ENCODE measurements at places on chromosomes 6 and 20.
A peak's percentile ranks its signal among the peaks of the same experiment; 100 is the strongest.

GRCh38 chr20:19626896-19627295 is 131.2 kb upstream of the RIN2 start:
- peak; percentile 13 for DNase-seq

DNA sequence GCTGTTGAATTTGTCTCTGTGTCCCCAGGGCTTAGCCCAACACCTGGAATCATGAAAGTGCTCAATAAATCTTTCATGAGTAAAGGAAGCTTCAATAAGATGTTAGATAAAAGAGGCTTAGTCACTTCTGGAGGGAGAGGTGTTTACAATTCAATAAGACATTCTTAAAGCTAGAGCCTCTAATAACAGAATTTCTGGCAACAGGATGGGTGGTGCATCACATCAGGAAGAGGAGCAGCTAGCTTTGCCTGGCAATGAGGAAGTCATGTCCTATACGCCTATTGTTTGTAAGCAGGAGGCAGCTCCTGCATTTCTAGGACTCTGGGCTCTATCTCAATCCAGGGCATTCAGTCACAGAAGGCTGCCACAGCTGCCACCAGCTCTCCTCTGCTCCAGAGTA is 638.5 kb downstream of the EPM2A start:
- DNase-seq: no peak

GRCh38 chr6:127934956-127935355 is 34.1 kb upstream of the THEMIS start:
- DNase-seq: no peak

- DNase-seq: no peak
These were observed 168.4 kb upstream of the AHI1 start for GRCh38 chr6:135665935-135666334.

- DNase-seq: peak; percentile 26
These were observed 593.4 kb upstream of the JAG1 start for GRCh38 chr20:11267131-11267761.

GRCh38 chr6:74764486-74764885 is 441.4 kb downstream of the COL12A1 start:
- no peak for DNase-seq

DNA sequence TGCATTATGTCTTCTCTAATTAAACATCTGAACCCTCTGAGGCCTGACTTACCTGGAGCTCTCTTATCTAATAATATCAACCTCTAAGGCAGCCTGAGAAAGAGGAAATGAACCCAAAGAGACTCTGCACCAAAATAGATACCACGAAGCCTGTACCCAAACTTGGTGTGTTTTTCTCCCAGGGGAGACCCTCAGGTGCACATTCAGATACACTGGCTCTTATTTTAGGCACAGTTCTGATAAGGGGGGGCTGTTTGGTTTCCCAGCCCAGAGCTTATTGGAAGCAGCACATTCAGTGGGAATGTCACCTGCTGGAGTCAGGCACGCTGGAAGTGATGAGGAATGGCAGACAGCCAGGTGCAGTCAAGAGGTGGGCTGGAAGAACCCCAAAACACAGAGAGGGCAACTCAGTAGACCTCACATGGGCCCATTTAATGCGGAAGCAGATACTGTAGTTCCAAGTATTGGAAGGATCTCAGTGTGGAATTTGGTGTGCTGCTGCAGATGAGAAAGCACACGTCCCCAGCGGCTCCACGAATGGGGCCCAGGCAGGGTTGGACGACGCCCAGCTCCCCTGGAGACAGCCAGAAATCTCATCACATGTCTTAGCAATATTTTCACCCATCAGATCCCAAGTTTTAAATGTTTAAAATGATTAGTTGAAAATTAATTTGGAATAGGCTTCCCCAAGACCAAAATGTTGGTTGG is 9.7 kb upstream of the CCR6 start:
- no peak for DNase-seq

DNA sequence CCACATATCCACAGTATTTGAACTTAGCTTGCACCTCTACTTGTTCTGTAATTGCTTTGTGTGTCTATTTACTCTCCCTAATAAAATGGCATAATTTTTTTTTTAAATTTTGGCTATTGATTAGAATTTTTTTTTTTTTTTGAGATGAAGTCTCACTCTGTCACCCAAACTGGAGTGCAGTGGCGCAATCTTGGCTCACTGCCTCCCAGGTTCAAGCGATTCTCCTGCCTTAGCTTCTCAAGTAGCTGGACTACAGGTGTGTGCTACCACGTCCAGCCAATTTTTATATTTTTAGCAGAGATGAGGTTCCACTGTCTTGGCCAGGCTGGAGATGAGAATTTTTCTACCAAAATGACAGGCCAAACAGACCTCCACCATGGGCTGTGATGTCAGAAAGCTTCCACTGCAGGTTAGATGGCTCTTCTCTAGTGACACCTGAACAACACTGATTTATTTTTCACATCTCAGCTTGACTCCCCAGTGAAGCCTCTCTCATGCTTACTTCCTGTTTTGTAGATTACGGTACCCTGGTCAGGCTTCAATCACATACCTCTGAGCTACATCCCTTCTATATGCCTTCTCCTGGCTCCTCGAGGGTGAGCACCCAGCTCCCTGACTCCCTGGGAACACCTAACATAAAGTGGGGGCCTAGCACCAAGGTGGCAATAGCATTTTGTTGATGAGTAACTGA is 112.8 kb downstream of the ARHGAP18 start:
- no peak for DNase-seq
